ENCODE measurements at places on chromosomes 16 and 17. TPM values are rescaled to one million over a fixed set of nuclear protein-coding genes. Genes with fewer than 3 reads are reported as not detected.

IKZF3 gene
- total RNA-seq = not detected

KRTAP4-8 gene
- total RNA-seq = not detected

SAP30BP gene
- 66.6 TPM for total RNA-seq

TNFRSF13B gene
- total RNA-seq = not detected

RHBDF2 gene
- total RNA-seq = 34.4 TPM

ABCA8 gene
- 0.57 TPM for total RNA-seq

C1QTNF8 gene
- total RNA-seq = not detected

ZPBP2 gene
- total RNA-seq = not detected

CBLN1 gene
- total RNA-seq = not detected

SDR42E2 gene
- total RNA-seq = under 0.01 TPM

SMIM5 gene
- not detected for total RNA-seq

TP53TG3 gene
- not detected for total RNA-seq

HSD17B1 gene
- 8.4 TPM for total RNA-seq

GPR142 gene
- not detected for total RNA-seq

GABARAP gene
- total RNA-seq = 548 TPM

PLXDC1 gene
- total RNA-seq = 0.22 TPM

CD68 gene
- 20.6 TPM for total RNA-seq

CDH5 gene
- total RNA-seq = not detected

ATF7IP2 gene
- 8.5 TPM for total RNA-seq

SLFN14 gene
- total RNA-seq = not detected

GNGT2 gene
- total RNA-seq = 0.14 TPM

GAST gene
- total RNA-seq = not detected

MED31 gene
- total RNA-seq = 8.4 TPM

USP43 gene
- 0.43 TPM for total RNA-seq

JPT1 gene
- 48.4 TPM for total RNA-seq

ABI3 gene
- 0.66 TPM for total RNA-seq

C17orf78 gene
- total RNA-seq = not detected

METTL9 gene
- 177 TPM for total RNA-seq

EVI2A gene
- total RNA-seq = 1.9 TPM

MRPL10 gene
- 56.2 TPM for total RNA-seq

Data from placental pericyte (primary cell).